ENCODE measurements at places on chromosomes 1 and 21.

DNA sequence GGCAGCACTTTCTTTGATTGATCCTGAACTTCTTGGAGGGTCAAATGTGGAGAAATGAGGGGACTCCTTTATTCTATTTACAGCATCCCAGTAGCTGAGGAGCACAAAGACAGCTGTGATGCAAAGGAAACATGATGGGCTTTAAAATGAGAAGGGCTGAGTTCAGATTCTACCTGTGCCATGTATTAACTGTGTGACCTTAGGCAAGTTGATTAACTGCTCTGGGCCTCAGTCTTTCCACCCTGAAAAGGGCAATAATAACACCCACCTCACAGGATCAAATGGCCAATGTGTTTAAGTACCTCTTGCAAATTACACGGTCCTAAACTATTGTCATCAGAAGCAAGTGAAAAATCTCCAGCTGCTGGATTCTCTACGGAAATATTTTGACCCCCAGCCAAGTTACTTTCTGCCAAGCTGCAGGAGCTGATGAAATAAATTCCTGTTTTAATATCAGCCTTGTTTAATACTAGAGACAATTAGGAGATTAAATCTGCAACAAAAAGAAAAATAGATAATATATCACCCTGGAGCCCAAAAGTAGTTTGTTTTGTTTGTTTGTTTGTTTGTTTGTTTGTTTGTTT lies 15.7 kb downstream of the TMEM81 start:
- no peak for DNase-seq

DNA sequence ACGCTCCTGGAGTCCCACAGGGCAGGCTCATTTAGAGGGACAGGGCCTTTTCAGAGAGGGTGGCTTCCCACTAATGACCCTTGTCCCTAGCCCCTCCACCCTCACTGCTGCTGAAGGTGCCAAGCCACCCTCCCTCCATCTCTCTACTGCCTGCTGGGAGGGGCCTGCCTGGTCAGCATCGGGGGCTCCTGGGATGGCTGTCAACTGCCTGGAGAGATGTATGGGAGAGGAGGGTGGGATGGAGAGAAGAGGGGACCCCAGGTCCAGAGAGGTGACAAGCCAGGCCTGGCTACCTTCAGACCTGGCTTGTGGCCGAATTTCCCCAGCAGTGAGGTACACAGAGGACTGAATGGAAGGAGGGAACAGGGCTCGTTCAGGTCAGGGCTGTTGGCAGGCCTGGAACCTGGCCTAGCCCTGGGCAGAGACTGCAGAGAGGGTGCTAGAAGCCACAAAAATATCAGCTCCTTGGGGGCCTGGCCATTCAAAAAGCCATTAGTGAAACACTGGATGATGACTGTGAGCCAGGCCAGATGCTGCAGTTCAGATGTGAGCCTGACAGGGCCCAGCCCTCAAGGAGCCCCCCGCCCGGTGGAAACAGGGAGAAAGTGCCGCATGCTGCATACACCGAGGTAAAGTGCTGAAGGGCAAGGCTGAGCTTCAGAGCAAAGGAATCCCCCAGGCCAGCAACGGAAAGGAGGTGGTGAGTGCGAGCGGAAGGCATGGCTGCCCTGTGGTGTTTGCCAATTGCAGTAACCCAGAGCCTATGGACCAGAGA lies 20.0 kb downstream of the MMEL1 start:
- DNase-seq = no peak

DNA sequence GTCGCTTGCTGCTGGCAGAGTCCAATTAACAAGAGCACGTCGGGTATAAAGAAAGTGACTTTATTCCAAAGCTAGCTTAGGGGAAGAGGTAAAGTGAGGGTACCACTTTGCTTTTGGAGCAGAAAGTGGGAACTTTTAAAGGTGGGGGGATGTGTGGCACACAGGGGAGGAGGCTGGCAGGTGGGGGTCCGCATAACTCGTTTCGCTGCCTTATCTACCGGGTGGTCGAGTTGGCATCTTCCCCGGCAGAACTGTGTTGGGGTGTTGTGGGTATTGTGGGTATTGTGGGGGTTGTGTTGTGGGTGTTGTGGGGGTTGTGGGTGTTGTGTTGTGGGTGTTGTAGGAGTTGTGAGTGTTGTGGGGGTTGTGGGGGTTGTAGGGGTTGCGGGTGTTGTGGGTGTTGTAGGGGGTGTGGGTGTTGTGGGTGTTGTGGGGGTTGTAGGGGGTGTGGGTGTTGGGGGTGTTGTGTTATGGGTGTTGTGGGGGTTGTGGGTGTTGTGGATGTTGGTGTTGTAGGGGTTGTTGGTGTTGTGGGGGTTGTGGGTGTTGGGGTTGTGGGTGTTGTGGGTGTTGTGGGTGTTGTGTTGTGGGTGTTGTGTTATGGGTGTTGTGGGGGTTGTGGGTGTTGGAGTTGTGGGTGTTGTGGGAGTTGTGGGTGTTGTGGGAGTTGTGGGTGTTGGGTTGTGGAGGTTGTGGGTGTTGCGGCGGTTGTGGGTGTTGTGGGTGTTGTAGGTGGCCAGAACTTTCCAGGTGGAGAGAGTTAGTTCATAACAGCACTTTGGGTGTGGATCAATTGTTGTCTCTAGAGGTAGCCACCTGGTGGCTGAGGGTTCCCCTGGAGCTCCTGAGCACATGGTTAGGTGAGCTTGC lies 52.7 kb downstream of the AGPAT3 start:
- DNase-seq = peak; percentile 27

DNA sequence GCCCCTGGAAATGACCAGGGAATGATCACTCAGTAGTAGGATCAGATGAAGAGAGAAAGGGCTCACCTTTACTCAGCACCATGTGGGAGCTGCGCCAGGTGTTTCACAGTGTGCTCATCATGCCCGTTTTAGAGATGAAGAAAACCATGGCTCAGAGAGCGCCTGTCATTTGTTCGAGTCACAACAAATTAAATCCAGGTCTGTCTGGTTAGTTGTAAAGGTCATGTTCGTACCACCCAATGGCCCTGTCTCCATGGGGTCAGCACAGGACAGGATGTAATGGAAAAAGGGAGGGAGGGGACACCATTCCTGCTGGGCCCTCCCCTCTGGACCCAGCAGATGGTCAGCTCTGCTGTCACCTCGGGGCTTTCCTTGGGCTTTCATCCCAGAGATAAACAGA lies 15.2 kb downstream of the KIRREL1 start:
- DNase-seq = no peak

- DNase-seq = no peak
These were observed 245.9 kb downstream of the KAZN start for GRCh38 chr1:14844356-14844755.

DNA sequence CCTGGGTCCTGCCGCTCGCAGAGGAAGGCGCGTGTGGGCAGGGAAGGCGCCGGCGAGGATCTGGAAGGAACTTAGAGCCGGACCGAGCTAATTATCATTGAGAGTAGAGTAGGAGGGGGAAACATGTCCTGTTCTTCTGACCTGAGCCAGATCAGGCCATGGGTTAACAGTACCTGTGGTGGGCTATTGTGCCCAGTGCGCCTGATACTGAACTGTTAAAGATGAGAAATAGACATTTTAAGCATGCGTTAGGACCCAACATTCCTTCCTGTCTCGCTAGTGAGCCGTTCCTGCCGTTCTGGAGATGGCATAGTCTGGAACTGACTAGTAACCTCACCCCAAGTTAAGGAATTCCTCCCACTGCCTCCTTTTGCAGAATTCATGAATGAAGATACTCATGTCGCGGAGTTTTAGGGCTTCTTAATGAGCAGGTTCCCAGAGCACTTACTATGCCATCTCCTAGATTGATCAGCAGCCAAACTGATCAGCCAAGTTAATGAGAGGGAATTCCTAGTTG lies 870 bp downstream of the STRIP1 start:
- DNase-seq = no peak

DNA sequence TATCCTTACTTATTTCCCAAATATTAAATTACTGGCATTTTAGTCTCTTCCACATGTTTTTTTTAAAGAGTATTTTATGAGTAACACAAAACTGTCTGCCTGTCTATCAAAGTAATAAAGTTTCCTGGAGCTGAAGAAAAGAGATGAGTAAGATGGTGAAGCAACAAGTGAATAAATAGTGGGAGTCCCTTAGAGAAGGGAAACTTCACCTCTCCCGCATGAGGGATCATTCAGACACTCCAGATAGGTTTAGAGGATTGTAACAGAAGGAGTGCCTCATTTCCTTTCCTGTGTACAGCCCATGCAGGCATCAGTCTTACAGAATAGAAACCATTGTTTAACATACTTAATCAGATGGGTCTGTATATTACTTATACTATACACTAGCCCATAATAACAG lies 205.7 kb downstream of the USP25 start:
- no peak for DNase-seq

GRCh38 chr1:2452201-2452931 lies 23.7 kb upstream of the PLCH2 start:
- DNase-seq = no peak

- no peak for DNase-seq
These were observed 87.5 kb downstream of the COL24A1 start for GRCh38 chr1:86068841-86069756.

GRCh38 chr21:32087447-32087846 lies 191.4 kb downstream of the MIS18A start:
- DNase-seq = no peak

GRCh38 chr1:156910309-156910782 lies 10.1 kb upstream of the LRRC71 start:
- peak; percentile 65 for DNase-seq

- no peak for DNase-seq
These were observed 1621.1 kb downstream of the MRPL39 start for GRCh38 chr21:23986214-23986613.

DNA sequence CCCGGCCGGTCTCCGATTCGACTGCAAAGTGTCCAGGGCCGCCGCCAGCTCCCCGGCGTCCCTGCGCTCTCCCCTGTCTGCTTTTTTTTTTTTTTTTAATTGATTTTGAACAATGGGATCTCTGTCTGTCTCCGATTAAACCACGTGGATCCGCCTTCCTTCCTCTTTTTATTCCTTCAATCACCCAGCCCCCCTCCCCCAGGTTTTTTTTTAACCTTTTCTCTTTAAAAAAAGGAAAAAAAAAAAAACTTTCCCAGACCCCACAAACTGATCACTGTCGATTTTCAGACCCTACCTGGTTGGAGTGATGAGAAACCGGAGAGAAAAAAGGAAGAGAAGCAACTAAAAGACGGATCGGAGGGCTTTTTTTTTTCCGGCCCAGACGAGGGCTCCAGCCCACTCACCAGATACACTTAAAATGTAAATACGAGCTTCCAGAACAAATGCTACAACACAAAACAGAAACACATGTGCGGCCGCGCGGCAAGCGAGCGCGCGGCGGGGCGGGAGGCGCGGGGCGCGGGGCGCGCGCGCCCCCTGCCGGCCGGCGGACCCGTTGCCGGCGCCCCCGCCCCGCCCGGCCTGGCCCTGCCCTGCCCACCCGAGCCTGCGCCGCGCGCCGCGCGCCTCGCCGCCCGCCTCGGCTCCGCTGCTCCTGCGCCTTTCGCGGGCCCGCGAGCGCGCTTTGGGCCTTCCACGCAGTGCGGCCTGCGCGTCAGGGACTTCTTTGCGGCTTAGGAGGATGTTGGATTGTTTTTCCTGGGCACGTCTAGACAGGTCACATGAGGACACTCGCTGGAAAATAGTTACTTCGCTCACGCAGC lies at the start of gene RCC2:
TSS of gene RCC2 (minus strand) at position 428 of the 824 bp plus-strand sequence. CDS start 1,163 bp downstream, outside the sequence.
- peak; percentile 81 for DNase-seq

DNA sequence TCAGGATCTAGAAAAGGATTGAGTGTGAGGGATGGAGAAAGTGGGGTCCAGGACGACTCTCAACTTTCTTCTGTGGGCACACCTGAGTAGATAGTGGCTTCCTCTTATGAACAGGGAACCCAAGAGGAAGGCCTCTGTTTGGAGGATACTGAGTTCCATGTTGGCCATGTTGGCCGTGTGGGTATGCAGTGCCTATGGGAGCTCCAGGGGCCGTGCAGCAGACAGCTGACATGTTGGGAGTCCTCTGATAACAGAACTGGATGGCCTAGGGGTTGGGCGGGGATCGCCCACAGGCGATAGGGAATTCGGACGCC lies 43.0 kb downstream of the TMEM53 start:
- no peak for DNase-seq

GRCh38 chr1:81585371-81585770 lies 215.4 kb upstream of the ADGRL2 start:
- no peak for DNase-seq

- DNase-seq = no peak
These were observed 92.9 kb upstream of the LBR start for GRCh38 chr1:225520587-225521227.

DNA sequence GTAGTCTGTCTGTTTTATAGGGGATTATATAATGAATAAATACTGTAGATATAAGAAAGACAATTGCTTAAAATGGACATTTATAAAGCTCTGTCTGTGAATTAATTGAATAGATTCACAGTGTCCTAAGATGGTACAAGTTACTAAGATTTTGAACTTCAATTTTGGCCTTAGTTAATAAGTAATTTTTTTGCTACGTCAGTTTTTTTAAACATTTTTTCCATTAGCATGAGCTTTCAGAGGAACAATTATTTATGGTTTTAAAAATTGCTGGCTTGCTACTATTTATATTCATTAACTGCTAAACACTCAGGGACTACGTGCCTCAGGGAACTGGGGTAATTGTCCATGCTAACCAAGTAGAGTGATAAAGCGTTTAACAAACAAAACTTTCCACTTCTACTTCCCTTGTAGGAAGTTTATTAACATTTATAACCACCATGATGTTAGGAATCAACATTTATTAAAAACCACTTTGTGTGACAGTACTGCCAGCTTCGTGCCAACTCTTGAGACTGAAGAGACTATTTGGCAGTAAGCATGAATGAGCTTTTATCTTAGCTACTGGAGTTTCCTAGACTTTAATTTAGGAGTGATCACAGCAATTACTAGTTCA lies 65.4 kb upstream of the PTGS2 start:
- no peak for DNase-seq

- no peak for DNase-seq
These were observed 88.4 kb downstream of the ADARB1 start for GRCh38 chr21:45162809-45163208.

DNA sequence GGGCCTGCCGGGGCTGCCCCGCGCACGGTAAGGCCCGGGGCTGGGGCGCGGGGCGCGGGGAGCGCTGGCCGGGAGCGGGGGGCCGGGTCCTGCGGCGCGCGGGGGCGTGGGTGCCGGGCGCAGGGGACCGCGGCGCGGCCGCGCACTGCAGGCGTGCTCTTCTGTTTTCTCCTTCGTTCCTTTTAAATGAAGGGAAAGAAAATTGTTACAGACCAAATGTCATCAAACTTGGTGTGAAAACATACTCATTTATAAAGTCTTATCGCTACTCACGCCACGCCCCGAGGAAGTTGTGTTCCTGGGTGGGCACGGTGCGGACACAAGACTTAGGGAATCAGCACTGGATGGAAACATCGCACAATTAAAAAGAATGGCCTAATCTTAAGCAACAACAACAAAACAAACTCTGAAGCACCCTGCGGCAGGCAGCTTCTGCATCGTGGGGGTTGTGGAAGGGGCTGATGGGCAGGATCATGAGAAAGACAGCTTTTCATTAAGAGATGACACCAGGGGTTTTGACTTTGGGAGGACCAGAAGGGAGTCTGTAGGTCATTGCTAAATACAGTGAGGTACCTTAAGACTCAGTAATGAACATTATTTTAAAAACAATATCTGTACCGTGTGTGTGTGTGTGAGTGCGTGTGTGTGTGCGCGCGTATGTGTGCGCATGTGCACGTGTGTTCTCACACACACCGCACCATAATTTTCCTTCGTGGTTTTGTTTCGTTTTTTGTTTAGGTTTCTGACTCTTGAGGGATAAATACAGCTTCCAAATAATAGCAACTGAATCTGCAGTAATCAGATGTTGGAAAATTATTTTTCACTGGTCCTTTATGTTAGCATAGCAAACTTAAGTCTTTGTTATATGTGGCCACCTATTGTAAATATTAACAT lies 548 bp downstream of the B3GALT5 start:
- DNase-seq = no peak
